ENCODE measurements at places on chromosomes 4 and X. TPM values are rescaled to one million over a fixed set of nuclear protein-coding genes. Genes with fewer than 3 reads are reported as not detected.

The RIPPLY1 gene
- not detected for total RNA-seq

The PRDM5 gene
- 12.8 TPM for total RNA-seq

The TLL1 gene
- not detected for total RNA-seq

The KIAA1210 gene
- not detected for total RNA-seq

The RASL11B gene
- 0.28 TPM for total RNA-seq

The KCTD8 gene
- total RNA-seq: not detected

The RASSF6 gene
- total RNA-seq: not detected

The PCSK1N gene
- not detected for total RNA-seq

The NKX3-2 gene
- under 0.01 TPM for total RNA-seq

The SLC26A1 gene
- not detected for total RNA-seq

The FGF2 gene
- total RNA-seq: 54.4 TPM

The SPIN4 gene
- 3.6 TPM for total RNA-seq

The PCDH18 gene
- total RNA-seq: 108 TPM

The IL13RA2 gene
- total RNA-seq: under 0.01 TPM

The CTSO gene
- 2.9 TPM for total RNA-seq

The BST1 gene
- 5.3 TPM for total RNA-seq

The MAGEA8 gene
- total RNA-seq: not detected

The FGF5 gene
- 18.6 TPM for total RNA-seq

The FAM156B gene
- total RNA-seq: 15.6 TPM
